H54 (cell line): ENCODE measurements at places on chromosomes 13 and 19.
A peak's percentile ranks its signal among the peaks of the same experiment; 100 is the strongest.

DNA sequence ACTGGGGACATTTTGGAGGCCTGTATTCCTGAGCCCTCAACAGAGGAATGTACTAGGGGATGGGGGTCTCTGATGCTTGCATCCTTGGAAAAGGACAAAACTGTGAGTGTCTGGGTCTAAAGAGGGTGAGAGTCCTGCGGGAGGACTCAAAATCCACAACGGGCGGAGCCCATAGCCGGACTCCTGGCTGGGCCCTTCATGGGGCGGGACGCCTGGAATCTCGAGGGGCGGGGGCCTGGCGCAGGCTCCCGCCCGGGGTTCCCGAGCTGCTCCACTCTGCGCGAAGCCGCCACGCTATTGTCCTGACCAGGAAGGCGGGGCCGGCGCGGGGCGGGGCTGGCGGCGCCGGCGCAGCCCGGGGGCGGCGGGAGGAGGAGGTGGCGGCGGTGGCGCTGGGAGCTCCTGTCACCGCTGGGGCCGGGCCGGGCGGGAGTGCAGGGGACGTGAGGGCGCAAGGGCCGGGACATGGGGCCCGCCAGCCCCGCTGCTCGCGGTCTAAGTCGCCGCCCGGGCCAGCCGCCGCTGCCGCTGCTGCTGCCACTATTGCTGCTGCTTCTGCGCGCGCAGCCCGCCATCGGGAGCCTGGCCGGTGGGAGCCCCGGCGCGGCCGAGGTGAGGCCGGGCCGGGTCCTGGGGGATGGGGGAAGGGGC lies at the start of gene APLP1:
APLP1 (plus strand) TSS at position 403 of the 651 bp plus-strand sequence; CDS start at position 466, 63 bp downstream.
- DNase-seq = peak; percentile 82

DNA sequence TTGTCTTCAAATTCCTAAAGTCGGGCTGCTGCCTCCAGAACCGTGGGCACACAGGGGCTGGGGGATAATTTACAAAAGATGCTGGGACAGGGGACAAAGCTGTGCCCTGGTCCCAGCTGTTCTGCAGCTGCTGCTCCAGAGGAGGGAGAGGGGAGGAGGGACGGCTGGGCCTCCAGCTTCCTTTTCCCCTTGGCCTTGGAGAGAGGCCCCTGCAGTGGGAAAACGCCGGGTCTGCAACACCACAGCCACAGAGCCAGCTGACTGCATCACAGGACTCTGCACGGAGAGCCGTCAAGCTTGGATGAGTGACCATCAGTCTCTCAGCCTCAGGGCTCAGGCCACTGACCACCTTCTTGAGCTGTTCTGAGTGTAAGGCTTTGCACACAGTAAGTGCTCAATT lies 6.1 kb downstream of the DOCK6 start:
- no peak for DNase-seq

- peak; percentile 49 for DNase-seq
Measured at GRCh38 chr13:109698779-109699178, 87.6 kb downstream of the IRS2 start.

DNA sequence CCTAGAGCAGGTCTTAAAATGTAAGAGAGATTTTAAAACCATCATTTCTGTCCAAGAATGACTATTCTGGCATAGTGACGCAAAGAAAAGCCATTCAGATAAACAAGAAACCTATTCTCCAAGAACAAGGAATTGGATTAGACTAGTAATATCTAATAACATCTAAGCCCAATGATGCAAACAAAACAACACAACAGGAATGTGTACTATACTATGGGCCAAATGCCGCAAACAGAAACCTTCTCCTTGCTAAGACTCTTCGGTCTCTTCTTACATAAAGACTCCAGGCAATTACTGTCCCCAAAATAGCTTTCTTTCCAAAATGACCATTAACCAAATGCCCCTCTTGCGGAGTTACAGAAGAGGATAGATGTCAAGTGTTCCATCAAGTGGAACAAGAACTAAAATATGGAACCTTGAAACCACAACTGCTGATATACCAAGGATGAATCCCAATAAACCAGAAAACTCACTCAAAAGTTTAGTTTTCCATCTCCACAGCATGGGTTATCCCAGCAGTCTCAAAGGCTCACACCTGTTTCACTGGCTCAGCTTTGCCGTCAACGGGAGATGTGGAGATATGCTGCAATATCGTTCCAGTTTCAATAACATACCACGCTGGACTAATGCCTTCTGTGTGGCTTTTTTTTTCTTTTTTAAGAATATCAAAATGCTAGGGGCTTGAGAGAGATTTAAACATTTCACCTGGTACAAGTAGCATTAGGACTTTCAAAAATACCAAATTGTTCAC lies 76.2 kb downstream of the FOXO1 start:
- DNase-seq = no peak

DNA sequence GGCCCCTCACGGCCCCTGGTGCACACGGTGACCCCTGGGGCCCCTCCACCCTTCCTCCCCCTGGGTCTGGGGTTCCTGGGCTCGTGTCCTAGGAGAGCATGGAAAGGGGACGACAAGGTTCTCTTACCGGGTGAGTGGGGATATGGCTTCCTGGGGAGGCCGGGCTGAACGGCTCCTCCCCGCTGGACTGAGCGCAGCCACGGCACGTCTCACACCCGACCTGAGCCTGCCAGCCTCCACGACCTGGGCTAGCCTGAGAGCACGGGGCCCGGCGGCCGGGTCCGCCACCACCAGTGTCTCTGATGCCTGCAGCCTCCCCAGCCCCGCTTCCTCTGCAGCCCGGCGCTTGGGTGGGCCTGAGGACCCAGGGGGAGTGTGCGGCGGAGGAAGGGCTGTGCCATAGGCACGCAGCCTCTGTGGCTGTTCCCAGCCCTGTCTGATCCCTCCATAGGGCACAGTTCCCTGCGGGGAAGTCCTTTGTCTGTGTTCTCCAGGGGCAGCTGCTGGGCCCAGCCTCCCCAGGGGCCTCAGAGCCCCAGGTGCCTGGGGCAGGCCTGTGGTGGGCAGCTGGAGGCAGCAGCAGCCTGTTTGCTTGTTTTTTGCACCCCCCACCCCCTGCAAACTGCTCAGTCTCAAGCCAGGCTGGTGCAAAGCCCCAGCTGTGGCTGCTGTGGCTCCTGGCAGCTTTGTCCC lies 15.0 kb downstream of the PLIN4 start:
- no peak for DNase-seq

- DNase-seq = peak; percentile 49
Measured at GRCh38 chr19:1567116-1567847, 843 bp downstream of the MEX3D start.

DNA sequence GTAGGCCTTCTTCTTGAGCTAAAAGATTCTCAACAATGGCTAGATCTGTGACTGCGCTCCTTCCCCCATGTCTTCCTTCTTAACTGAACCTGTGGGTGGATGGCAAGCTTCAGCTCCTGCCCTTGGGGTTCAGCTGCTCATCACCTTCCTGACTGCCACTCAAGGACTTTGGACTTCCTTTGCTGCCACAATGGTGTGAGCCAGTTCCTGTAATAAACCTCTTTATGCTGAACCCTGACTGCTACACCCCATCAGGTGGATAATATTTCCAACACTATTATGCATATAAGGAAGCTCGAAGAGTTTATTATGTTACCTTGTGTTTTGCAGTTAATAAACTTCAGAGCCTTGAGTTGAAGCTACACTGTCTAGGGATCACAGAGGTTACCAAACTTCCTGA lies 208.9 kb upstream of the SLC10A2 start:
- DNase-seq = no peak

DNA sequence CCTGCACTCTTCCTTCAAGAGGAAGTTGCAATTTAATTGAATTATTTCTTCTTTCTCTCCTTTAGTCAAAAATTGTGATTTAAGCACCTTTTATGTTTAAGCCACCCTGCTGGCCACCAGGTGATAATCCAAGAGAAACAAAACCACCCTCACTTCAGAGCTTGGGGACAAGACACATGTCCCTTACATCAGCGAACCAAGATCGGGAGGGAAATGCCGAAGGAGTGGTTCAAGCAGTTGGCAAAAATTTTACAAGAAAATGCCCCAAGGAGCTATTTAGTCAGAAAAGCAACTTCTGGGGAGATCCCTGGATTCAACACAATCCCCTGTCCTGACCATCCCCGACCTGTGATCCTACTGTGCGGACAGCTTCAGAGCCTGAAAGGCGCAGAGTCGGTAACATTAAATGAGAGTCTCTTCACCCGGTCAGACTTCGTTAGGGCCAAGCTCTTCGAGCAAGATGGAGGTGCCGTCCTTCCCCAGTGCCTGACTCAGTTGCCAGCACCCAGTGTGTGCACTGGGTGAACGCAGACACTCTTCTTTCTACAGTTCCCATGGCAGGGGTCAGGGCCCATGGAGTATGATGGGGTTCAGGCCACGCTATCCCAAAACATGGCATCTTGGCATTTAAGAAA lies 78.6 kb upstream of the TM9SF2 start:
- DNase-seq = no peak

GRCh38 chr13:39020853-39021462 lies 16.9 kb downstream of the PROSER1 start:
- no peak for DNase-seq

DNA sequence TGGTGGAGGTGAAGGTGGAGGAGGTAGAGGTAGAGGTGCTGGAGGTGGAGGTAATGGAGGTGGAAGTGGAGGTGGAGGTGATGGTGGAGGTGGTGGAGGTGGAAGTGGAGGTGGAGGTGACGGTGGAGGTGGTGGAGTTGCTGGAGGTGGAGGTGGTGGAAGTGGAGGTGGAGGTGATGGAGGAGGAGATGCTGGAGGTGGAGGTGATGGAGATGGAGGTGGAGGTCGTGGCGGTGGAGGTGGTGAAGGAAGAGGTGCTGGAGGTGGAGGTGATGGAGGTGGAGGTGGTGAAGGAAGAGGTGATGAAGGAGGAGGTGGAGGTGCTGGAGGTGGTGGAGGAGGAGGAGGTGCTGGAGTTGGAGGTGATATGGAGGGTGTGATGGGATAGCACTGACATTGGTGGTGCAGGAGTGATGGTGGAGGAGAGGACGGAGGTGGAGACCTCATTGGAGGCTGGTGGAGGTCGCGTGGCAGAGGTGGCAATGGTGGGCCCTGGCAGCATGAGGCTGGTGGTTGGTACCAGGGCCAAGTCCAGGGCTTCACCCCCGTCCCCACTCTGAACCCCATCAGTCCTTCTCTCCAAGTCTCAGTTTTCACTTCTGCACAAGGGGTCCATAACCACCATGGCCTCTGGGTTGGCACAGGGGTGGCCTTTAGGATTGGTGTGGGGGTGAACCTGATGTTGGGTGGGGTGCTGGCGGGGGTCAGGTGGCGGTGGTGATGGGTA lies 15.8 kb downstream of the ONECUT3 start:
- DNase-seq = no peak

GRCh38 chr19:49129238-49129583 lies 9.9 kb downstream of the PPFIA3 start:
- no peak for DNase-seq

DNA sequence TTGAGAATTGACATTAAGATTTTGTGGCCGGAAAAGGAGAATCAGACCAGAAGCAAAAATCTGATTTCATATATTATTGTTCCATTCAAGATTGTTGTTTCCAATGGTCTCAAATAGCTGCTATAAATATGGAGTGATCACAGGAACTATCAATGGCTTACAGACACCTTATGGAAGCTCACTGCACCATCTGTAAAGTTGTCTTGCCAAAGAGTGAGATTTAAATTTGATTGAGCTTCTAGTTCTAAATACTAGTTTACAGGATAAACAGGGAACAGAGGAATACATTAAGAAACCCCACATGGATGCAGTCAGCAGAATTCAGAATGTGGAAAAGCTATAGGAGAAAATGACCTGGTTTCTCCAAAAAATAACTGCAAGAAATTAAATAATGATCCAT lies 47.0 kb upstream of the CALM3 start:
- no peak for DNase-seq

- no peak for DNase-seq
Measured at GRCh38 chr19:1503089-1503924, 9.5 kb downstream of the ADAMTSL5 start.

GRCh38 chr13:74270018-74270417 lies 135.8 kb upstream of the KLF12 start:
- DNase-seq = no peak

- no peak for DNase-seq
Measured at GRCh38 chr13:84417416-84417815, 535.1 kb upstream of the SLITRK1 start.

- no peak for DNase-seq
Measured at GRCh38 chr19:46469541-46470185, 1.7 kb downstream of the PNMA8A start.

DNA sequence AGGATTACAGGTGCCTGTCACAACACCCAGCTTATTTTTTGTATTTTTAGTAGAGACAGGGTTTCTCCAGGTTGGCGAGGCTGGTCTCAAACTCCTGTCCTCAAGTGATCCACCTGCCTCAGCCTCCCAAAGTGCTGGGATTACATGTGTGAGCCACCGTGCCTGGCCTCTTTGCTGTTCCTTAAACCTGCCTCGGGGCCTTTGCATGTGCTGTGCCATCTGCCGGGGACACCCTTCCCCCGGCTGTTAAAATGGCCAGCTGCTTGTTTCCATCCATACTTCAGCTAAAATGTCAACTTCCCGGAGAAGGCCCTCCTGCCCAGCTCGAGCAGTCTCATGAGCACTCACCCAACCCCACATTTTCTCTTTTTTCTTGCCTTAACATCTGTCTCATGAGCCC lies 19.1 kb upstream of the PDE4C start:
- no peak for DNase-seq

- DNase-seq = peak; percentile 88
Measured at GRCh38 chr19:35107545-35107944, 8.1 kb upstream of the FXYD3 start.

DNA sequence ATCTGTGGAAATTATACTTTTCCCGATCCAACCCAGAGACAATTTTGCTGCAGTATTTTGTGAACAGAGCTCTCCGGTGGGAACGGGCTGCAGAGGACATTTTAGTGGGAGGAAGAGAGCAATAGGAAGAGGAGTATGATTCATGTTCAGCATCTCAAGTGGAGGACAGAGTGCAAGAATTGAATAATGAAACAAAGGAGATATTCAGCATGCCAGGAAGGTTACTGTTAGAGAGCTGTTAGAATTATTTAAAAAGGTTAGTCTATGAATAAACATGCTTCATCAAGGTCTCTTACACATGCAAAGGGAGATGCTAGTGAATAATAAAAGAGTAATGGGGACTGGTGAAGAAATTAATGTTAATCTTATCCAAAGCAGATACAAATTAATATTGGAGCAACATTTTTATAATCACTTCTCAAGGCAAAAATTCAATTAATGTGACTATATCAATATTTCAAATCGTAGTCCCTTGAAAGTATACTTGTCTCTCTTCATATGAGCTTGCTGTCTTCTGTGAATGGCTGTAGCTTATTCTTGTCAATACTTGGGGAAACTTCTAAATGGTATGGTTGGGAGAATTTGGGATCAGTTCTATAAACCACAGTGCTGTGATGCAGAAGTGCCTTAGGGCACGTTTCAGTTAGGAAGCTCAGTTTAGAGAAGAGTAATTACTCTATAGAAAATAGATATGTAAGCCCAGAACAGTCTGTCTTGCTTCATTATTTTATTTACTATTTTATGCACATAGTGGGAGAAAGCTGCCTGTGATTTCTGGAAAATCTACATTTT lies 1165.8 kb downstream of the OLFM4 start:
- DNase-seq = no peak

- DNase-seq = no peak
Measured at GRCh38 chr13:51780099-51780498, 23.9 kb downstream of the DHRS12 start.
